Glomerular endothelial cell (primary cell): ENCODE measurements at places on chromosomes 3 and 15.

DNA sequence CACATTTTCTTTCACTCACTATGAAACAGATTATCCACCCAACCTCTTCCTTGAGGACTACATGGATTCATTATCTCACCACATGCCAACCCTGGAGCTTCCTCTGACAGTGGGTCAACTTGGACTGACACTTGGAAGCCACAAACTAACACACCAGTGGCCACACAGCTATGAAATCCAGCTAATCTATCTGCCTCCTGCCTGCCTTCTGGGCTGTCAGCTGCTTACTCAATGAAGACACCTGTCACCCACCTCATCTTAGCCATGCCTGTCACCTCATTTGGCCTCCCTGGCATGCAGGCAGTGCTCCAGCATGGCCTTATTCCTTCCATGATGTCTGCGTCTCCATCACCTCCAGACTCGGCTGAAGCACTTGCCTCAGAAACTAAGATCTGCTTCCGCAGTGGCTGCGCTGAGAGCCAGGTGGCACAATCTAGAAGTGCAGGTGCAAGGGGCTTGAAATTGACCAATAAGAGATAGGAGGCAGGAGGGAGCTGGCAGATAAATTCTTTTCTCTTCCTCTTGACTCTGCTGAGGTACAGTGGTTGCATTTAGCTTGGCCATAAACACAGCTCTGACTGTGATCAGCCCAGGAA is 105.2 kb upstream of the RNF7 start:
- no peak for DNase-seq

- DNase-seq = no peak
Measured at GRCh38 chr3:69091389-69092029, 6.8 kb downstream of the ARL6IP5 start.

DNA sequence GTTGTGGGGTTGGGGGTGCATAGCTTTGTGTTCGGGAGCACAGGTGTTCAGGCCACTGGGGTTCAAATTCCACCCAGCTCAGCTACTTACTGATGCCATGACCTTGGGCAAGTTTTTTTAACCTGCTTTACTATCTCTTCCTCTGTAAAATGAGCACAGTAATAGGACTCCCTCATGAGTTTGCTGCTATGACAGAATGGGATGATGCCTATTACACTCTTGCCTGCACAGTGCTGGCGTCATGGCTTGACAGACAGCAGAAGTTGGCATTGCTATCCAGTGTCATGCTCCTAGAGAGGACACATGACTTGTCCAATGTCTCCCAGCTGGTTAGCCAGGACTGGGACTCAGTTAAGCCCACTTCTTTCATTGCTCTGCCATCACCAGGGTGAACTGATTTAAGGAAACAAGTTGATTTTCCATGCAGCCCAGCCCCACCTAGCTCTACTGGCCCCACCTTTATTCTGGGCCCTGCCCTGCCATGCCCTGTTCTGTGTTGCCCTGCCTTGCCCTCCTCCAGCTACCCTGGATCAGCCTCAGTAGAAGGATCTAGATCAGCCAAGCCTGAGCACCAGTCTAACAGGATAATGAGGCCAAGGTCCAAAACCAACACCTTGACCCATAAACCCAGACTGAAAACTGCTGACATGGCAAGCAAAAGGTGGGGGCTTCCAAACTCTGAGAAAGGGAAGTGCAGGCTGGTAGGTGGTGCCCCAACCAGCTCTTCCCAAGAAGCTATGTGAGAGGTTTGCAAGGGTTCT is 155.8 kb upstream of the ATP11B start:
- DNase-seq = no peak

GRCh38 chr3:25510797-25511196 is 82.7 kb downstream of the RARB start:
- no peak for DNase-seq

GRCh38 chr3:85846940-85847339 is 888.2 kb downstream of the CADM2 start:
- DNase-seq = no peak

DNA sequence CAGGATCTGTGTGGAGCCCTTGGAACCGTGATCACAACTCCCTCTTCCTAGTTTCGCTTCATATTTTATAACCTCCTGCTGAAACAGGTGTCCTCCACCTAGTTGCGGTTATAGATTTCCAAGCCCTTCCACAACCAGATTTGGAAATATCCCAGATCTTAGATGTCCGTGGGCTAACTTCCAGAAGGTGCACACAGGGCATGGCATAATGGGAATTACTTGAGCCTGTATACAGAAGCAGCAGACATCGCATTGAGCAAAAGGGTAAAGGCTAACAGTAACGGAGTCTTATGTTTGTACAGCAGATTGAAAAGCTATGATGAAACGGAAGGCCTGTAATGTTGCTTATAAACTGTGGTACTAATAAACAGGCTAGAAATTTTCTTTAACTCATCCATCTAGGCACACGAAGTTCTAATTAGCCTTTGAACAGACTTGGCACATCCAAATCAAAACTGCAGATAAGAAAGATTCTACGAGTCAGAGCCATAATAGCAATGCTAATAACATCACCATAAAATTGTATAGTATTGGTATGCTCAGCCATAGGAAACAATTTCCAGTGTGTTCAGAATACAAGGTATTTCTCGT is 1.2 kb upstream of the USF3 start:
- no peak for DNase-seq

- DNase-seq = no peak
Measured at GRCh38 chr15:66775127-66776105, 73.4 kb downstream of the SMAD6 start.

DNA sequence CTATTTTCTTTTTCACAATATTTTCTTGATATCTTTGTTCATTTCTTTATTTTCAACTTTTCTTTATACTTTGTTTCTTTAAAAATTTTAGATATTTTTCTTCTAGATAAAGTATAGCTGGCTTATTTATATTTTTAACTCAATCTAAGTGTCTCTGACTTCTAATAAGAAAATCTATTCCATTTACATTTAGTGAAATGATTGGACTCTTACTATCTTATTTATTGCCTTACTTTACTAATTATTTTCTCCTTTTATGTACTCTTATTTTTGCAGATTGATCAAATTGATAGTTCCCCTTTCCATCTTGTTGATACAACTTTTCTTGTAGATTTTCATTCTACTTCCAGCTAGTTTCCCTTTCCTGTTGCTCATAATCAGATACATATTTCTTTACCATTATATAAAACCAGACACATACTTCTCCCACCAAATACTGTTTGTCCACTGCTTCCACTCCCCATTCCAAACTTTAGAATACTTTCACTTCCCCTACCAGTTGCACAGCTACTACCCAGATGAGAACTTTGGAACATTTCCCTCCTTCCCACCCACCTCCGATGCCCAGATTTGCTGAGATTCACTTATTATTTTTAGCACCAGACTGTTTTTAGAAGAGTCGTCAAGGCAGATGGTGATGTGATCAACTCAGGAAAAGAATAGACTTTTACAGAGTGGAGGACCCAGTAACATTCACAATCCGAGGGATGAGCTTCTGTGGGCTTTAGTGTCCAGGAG is 151.5 kb downstream of the LIPC start:
- DNase-seq = no peak

GRCh38 chr3:87595798-87596197 is 319.4 kb upstream of the POU1F1 start:
- peak; percentile 18 for DNase-seq
